Stimulated activated CD8-positive, alpha-beta memory T cell treated with anti-CD3 and anti-CD28 coated beads, Interleukin-4, amount 100 ng/mL, for 4 hours (primary cell): ENCODE measurements at places on chromosomes 7 and 10.

GRCh38 chr10:122461729-122462532, 578 bp downstream of the HTRA1 start:
- DNase-seq = no peak

GRCh38 chr10:62016623-62017490, 115.4 kb downstream of the ARID5B start:
- no peak for DNase-seq

DNA sequence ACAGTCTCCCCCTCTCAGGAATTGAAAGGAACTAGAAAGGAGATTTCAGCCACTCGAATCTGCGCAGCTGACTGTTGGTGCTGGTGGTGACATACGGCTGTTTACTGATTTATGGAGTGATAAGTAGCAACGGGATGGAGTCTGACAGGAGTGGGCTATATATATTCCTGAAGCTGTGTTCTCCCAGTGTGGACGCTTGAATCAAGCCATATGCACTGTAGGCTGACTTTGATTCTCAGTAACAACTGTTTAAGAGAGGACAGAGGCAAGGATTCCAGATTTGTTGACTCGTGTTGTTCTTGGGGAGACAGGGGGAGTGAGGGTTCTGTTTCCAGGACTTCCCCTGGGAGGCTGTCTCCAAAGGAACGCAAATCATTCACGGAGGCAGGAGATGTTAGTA, 260.1 kb upstream of the AUTS2 start:
- DNase-seq = no peak

- DNase-seq = no peak
Measured at GRCh38 chr7:115476671-115477181, 553.8 kb downstream of the TFEC start.

- no peak for DNase-seq
Measured at GRCh38 chr7:12475362-12476063, 71.8 kb upstream of the VWDE start.

- DNase-seq = no peak
Measured at GRCh38 chr7:43211286-43211685, 98.8 kb downstream of the HECW1 start.

- DNase-seq = no peak
Measured at GRCh38 chr10:132370426-132371340, 26.3 kb upstream of the PWWP2B start.

DNA sequence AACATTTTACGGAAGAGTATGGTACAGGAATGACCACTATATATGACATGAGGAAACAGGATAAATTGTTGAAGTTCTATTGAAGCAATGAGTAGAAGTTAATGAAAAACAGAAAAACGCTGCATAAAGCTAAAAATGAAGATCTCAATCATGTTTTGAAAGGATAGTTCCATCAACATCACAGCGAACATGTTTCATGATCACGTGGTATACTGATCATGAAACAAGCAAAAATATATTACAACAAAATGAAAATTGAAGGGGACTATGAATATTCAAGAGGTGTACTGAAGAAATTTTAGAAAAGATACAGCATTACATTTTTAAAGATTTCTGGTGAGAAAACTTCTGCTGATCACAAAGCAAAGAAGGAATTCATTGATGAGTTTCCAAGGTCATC, 45.9 kb upstream of the TAC1 start:
- no peak for DNase-seq

- no peak for DNase-seq
Measured at GRCh38 chr7:45456747-45457524, 117.2 kb upstream of the ADCY1 start.

DNA sequence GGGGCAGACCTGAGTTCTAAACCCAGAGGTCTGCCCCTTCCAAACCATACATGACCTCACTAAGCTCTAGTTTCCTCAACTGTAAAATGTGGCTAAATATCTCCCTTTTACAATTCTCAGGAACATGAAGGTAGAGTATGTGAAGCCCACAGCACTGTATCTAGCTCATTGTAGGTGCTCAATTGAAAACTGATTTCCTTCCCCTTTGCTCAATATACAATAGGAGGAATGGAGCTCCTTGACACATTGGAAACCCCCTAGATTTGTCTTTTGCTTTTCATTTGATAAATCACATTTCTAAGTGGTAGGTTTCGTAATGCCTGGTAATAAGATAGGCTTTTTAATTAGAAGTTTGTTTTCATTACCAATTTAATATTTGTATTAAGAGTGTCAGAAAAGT, 153.3 kb downstream of the ARID5B start:
- DNase-seq = no peak

GRCh38 chr10:63262430-63263073, 129.4 kb downstream of the NRBF2 start:
- no peak for DNase-seq

DNA sequence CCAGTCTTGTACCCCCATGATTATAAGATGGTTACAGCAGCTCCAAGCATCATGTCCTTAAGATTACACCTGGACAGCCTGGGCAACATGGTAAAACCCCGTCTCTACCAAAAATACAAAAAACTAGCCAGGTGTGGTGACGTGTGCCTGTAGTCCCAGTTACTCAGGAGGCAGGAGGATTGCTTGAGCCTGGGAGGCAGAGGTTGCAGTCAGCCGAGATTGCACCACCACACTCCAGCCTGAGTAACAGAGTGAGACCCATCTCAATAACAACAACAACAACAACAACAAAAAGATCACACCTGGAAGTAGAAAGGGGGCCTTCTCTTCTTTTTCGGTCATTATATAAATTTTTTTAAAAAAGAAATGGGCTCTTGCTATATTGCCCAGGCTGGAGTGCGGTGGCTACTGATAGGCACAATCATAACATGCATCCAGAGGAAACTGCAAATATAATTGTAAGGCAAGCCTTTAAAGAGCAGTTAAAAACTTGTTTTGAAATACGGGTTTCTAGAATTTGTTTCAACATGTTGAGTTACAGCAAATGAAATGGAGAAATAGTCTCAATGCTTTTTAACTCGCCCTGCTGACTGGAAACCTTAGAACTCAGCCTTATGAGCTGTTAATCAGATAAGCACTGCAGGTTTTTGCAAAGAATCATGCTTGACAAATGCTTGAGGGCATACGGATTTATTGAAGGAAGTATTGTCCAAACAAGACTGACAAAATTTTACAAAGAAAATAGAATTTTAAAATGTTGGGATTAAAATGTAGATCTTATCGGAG, 4.7 kb upstream of the ENTPD7 start:
- no peak for DNase-seq

- DNase-seq = no peak
Measured at GRCh38 chr10:5964736-5965135, 12.6 kb downstream of the IL15RA start.

GRCh38 chr7:86149024-86149665, 494.6 kb upstream of the GRM3 start:
- DNase-seq = no peak

DNA sequence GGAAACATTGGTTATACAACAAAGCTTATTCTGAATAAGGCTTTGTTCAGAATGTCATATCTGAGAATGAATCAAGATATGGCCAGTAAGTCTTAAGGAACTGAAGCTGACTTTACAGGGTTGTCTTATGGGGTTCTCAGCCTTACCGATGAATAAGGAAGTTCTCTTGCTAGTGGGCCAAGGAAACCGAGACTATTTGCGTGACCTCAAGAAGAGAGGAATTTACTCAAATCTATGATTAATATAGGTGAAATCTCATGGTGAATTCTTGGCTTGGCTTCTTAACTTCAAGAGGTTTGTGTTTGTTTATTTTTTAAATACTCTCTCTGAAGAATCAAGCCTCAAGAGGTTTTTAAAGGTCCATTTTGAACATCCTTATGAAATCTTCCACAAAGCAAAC, 4.7 kb upstream of the MRLN start:
- DNase-seq = no peak
